ENCODE measurements at places on chromosomes 1 and 21.
A peak's percentile ranks its signal among the peaks of the same experiment; 100 is the strongest.

DNA sequence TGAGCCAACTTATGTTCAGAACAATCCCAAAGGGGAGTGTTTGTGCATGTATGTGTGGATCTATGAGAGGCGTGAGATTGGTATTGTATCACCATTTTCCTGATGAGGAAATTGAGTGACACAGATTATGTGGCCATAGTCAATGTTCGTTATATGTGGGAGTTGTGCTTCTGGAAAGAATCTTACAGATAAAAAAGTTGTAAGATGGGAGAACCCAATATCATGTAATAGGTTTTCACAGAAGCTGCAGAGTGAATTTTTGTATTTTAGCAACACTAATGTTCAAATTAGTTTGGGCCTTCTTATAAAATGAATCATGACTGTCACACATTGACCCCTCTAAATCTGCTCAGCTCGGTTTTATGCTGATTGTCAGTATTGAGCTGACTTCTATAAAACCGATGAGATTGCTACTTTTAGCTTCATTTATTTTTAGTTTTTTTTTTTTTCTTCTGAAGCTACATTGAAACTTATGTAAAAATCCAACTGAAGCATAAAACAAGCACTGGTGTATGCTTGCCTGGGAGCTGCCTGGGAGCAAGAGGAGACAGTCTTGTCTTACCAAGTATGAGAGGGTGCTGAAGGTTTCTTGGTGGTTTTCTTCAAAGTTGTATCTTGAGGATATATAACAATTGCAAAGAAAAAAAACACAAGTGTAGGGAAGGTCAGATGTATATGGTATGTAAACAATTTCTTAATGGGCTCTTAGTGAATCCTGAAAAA, 4.1 kb downstream of the RWDD3 start:
- no peak for DNase-seq

- no peak for DNase-seq
Measured at GRCh38 chr1:194103516-194104246, 917.3 kb upstream of the B3GALT2 start.

GRCh38 chr1:66764994-66765578, 12.8 kb downstream of the DYNLT5 start:
- DNase-seq, result peak; percentile 78

GRCh38 chr1:154578058-154578418, 10.5 kb downstream of the CHRNB2 start:
- DNase-seq, result no peak

DNA sequence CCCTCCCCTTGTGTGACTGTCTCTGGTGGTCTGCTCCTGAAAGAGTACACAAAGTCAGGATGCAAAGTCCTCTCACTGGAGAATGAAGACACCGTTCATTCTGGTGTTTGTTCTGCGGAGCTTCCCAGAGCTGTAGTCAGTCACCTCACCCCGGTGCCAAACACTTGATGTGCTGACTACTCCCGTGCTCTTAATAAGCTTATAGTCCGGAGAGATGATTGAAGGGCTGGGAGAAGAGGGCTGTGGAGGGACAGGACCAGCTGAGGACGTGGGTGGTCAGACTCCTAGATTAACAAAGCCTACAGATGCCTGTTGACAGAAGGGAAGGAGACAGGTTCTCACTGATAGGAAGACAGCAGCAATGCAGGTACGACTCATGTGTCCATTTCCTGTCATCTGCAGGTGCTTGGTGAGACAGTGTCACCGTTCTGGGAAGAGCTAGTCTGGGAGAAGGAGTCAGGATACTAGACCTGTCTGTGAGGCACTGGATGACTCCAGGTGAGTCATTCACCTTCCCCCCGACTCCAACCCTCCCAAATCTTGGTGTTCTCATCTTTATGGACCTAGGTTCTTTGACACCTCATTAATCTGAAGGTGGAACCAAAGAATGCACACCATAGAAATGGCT, 40.4 kb upstream of the LRRN2 start:
- DNase-seq, result no peak

GRCh38 chr1:196324345-196324744, 283.9 kb downstream of the KCNT2 start:
- no peak for DNase-seq

GRCh38 chr21:42587036-42587435, 66.4 kb upstream of the PDE9A start:
- no peak for DNase-seq

DNA sequence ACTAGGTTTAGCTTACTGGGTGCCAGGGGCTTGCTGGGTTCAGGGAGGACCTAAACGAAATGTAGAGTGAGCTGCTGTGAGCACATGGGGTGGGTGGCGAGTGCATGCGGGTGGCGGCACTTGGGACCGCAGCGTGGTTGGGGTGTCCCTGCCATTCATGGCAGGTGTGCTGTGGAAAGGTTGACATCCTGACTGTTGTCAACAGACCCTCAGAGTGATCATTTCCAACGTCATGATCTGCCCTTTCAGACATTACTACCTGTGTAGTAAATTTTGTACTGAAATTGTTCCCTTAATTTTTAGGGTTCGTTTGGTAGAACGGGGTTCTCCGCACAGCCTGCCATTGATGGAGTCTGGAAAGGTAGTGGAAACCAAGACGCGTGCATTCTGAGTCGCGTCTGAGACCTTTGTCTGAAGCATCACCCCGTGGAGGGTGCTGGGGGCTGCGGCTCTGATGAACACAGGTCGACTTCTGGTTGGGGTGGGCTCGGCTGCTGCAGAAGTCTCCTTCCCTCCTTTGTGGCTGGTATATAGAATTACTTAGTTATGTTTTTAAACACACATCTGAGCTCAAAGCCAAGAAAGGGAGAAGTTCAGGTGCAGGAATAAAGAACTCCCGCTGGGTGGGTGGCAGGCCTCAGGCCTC, 43.3 kb downstream of the S100B start:
- DNase-seq, result peak; percentile 53

GRCh38 chr1:220385158-220385557, 112.9 kb upstream of the RAB3GAP2 start:
- no peak for DNase-seq

- no peak for DNase-seq
Measured at GRCh38 chr1:111719135-111719534, 20.1 kb downstream of the INKA2 start.

DNA sequence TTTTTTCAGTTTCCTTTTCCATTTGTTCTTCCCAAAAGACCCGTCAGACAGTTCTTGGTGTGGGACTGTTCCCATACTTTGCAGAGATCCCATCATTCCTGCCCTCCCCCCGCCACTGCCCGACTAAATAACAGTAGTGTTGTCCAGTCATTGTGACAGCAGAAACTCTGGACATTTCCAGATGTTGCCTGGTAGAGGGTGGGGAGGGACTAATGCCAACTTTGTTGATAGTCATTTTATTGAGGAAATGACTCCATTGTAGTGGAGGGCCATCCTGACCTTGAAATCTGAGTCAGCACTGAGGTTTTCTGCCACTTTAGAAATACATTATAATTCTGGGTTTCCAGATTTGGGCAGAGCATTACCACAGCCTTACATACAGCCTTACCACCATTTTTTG, 85.4 kb downstream of the CEP350 start:
- no peak for DNase-seq

- no peak for DNase-seq
Measured at GRCh38 chr1:207034208-207034607, 1.7 kb upstream of the C1orf116 start.

DNA sequence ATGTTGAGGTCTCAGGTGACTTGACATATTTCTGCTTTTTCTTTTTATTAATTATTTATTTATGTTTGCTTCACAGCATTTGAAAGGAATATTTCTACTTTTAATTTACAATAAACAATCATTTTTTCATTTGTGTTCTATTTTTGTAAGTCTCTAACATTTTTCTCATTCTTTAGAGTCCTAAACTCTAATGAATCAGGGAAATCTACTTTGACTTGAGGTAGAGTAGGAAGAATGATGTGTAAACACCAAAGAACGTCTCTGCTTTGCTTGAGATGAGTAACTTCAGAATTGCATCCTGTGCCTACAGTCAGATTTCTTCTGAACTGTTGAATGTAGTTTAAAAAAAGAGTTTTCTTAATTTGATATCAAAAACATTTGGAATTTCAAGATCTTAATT, 65.2 kb downstream of the CNST start:
- DNase-seq, result no peak

DNA sequence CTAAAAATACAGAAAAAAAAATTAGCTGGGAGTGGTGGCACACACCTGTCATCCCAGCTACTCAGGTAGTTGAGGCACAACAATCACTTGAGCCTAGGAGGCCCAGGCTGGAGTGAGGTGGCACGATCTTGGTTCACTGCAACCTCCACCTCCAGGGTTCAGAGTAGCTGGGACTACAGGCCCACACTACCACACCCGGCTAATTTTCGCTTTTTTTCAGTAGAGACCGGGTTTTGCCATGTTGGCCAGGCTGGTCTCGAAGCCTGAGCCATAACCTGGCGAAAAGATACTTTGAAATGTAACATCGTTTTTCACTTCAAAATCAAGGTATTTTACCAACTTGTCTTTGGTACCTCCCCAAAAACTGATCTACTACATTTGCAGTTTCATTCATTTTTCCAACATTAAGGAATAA, 6.1 kb downstream of the GAS5 start:
- DNase-seq, result peak; percentile 18

DNA sequence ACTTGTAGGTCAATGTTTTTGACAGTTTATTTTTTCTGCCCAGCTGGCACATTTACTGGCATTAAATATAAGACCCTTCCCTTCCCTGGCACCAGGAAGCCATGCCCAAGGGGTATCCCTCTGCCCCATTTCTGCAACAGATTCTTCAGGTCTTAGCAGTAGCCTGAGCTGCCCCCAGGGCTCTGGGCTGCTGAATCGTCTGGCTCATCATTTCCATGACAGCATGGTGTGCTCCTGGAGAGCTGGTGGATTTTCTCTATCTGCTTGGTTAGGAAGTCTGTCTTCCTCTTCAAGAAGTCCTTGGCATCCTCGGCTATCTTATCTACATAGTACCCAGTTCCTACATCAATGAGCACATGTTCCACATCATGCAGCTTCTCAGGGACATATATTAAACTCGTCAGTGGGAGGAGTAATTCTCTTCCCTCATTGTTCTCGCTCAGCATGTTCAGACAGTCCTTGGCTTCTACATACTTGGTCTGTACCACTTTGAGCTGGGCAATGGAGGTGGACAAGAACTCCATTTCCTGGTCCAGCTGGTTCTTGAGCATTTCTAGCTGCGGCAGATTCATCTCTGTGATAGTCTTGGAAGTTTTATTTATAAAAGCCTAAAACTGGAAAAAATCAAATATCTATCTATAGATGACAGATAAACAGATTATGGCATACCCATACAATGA, 23.5 kb downstream of the MIA3 start:
- no peak for DNase-seq

GRCh38 chr1:31155216-31155806, 84.4 kb downstream of the NKAIN1 start:
- DNase-seq, result peak; percentile 81

- DNase-seq, result no peak
Measured at GRCh38 chr1:190001187-190001586, 476.5 kb downstream of the BRINP3 start.

DNA sequence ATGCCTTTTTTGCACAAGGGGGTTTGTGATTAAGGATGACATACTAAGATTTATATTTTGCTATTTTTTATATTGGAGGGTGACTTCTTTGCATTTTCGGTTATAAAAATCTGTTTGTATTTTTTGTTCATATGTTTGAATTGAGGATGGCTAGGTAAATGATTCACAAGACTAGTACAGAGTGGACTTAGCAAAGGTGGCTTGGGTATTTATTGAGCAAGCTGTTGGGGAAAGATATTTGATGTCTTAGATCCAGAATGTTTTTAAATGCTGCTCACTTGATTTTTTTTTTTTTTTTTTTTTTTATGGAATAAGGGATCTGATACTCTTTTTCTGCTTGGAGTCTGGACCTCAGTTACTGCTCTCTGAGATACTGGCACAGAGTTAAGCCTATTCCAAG, 100.6 kb downstream of the DNM3 start:
- DNase-seq, result no peak

- DNase-seq, result no peak
Measured at GRCh38 chr1:95308276-95309030, 74.4 kb downstream of the RWDD3 start.

GRCh38 chr1:13517193-13517812, 3.5 kb upstream of the LRRC38 start:
- peak; percentile 39 for DNase-seq

DNA sequence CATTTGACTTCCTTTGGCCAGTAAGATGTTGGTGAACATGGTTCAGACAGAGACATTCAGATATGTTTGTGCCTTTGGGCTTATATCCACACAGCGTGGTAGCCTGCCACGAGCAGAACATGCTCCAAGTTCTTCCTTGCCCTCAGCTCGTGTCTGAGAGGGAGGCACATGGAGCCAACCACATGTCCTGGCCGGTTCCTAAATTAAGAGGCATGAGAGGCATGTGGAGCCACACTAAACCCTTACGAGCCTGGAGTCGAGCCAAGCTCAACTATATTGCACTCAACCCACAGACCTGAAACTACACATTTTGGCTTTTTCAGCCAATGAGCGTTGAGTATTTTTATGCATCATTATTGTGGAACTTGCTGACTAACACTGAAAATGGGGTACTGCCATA, 133.7 kb upstream of the KCNK1 start:
- DNase-seq, result no peak

DNA sequence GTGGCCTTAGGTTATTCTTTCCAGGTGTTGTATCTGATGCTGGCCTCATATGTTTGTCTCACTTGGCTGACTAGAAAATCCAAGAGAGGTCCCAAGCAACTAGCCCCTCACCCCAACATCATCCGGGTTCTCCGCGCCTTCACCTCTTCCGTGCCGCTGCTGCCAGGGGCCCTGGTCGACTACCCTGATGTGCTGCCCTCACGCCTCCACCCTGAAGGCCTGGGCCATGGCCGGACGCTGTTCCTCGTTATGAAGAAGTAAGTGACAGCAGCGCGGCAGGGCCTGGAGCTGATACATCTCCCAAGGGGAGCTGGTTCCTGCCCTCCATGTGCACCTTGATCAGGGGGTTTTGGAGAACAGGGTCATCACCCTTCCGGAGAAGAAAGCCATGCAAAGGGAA, 11.2 kb downstream of the PINK1 start:
- DNase-seq, result no peak

- DNase-seq, result no peak
Measured at GRCh38 chr1:164780863-164781262, 221.9 kb downstream of the PBX1 start.

DNA sequence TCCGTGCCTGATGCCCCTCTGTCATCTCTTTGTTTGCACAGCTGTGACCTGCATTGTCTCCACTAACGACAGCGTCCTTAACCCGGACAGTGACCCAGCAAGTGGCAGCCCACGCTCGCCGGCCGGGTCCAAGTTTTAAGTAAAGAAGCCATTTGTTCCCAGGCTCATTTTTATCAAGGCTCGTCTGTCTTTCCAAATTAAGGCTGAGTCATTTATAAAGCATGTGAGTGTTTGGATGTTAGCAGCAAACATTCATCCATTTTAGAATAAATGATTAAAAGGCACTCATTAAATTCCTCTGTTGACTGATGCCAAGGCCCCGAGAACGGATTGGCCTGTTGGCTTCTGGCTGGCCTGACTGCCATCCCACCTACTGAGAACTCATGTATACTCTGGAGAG, 514.5 kb downstream of the NPHP4 start:
- no peak for DNase-seq

GRCh38 chr1:23908453-23909341, 4.5 kb downstream of the CNR2 start:
- DNase-seq, result peak; percentile 67
